ENCODE measurements at places on chromosomes 4 and X. TPM values are rescaled to one million over a fixed set of nuclear protein-coding genes. Genes with fewer than 3 reads are reported as not detected.

Gene DRD5
- total RNA-seq, result not detected

Gene SLC16A2
- 9.2 TPM for total RNA-seq

Gene HOPX
- total RNA-seq, result 6.6 TPM

Gene MSN
- 73.8 TPM for total RNA-seq

Gene PROM1
- 170 TPM for total RNA-seq

Gene BTC
- 7.5 TPM for total RNA-seq

Gene ARL9
- total RNA-seq, result not detected
